Transverse colon (tissue), 4 donors: ENCODE measurements at places on chromosomes 5 and 9. TPM values are rescaled to one million over a fixed set of nuclear protein-coding genes. Genes with fewer than 3 reads are reported as not detected.

NR5A1 gene
- not detected for total RNA-seq

NTRK2 gene
- total RNA-seq: 2.2 TPM

TNFSF15 gene
- 2.0 TPM for total RNA-seq

DNA sequence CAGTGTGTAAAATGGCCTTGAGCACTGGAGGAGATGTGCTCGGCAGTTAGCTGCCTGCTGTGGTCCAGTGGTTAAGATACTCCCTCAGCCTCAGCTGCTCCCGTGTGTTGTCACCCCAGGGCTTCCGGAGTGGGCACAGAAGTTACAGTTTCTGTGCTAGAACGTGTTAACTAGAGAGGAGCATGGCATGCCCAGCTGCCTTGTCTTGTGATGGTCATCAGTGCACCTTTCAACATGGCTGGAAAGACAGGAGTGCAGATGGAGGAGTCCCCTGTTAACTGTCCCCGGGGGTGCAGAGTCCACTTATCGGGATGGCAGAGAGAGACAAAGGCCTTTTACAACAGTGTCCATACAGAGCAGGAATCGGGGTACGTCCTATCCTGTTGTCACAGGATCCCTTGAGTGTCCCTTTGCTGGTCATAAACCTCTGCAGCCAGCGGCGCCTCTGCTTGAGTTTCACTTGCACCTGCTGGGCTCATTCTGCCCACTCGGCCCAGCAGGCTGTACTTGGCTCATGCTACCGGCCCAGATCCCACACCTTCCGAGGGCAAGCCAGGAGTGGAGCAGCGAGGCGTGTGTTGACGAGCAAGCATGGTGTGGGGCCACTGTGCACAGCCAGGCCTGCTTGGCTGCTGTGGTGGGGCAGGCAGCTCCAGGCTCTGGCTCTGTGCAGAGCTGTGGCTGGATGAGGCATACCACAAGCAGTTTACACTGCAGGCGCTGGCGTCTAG lies 112.6 kb downstream of the EHMT1 start:
- no peak for DNase-seq

GRCh38 chr5:159504857-159505304 lies 174.6 kb upstream of the IL12B start:
- DNase-seq: no peak
